ENCODE measurements at places on chromosomes 4 and X.
A peak's percentile ranks its signal among the peaks of the same experiment; 100 is the strongest.

DNA sequence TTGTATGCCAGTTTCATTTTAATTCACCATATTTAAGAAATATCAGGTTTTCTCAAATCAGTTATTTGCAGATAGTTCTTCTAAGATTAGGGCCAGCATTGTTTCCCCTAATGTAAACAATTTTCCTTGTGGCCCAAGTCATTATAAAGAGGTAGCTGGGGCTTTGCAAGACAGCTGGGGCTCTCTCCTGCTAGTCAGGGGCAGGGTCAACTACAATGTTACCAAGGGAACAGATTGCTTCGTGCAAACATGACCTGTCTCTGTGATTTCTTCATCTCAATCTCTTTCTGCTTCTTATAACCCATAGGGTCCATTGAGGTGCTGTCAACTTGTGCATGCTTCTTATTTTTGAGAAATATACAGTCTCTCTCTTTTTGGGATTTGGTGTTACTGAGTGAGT lies 12.1 kb downstream of the ARMCX6 start:
- no peak for DNase-seq

DNA sequence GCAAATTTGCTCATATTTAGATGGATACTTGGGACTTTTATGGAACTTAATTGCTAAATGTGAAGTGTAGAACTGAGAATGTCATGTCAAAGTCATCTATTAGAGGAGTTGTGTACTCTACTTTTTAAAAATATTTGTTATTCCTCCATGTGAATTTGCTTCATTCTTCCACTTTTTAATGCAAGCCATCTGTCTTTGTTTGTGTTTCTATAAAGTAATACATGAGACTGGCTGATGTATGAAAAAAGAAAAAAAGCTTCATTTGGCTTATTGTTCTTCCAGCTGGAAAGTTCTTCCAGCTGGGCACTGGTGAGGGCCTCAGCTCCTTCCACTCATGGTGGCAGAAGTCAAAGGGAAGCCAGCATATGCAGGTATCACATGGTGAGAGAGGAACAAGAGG lies 114.6 kb upstream of the GRID2 start:
- DNase-seq: no peak

- DNase-seq: no peak
Measured at GRCh38 chr4:108635070-108635655, 14.8 kb downstream of the RPL34 start.

GRCh38 chr4:54165011-54165410 lies 64.1 kb upstream of the PDGFRA start:
- DNase-seq: no peak

DNA sequence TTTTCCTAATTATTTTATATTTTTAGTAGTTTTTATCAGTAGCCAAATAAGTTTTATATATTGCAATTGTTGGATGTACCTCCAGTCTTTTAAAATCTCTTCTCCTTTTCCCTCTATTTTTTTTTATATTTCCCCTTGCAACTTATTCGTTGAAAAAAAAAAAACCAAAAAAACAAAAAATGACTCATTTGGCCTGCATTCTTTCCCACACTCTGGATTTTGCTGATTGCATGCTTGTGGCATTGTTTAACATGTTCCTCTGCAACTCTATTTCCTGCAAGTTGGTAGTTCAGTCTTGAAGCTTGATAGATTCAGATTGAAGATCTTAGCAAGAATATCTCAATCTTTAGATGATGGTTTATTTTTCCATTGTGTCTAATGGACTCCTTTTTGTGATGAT lies 260.6 kb upstream of the BOD1L1 start:
- peak; percentile 85 for DNase-seq

GRCh38 chr4:10015140-10015753 lies 6.0 kb downstream of the SLC2A9 start:
- no peak for DNase-seq

DNA sequence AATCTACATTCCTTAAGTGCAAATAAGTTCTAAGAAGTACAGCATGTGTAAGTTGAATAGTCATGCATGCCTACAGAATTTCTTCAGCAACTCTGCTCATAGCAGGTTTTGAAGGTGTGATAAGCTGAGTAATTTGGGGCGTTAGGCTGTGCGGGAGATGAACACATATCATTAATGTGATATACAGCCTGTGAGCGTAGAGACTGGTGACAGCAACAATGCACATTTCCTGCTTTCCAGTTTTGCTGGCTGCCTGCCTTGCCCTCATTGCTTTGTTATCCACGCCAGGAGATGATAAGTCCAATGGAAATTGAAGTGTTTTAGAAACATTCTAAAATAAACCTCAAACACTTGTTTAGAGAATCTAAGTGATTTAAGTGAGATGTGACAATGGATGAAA lies 1709.4 kb downstream of the ARAP2 start:
- DNase-seq: no peak

- DNase-seq: no peak
Measured at GRCh38 chr4:132646186-132646585, 502.9 kb upstream of the PCDH10 start.

- no peak for DNase-seq
Measured at GRCh38 chrX:69066021-69066757, 99.1 kb downstream of the PJA1 start.

DNA sequence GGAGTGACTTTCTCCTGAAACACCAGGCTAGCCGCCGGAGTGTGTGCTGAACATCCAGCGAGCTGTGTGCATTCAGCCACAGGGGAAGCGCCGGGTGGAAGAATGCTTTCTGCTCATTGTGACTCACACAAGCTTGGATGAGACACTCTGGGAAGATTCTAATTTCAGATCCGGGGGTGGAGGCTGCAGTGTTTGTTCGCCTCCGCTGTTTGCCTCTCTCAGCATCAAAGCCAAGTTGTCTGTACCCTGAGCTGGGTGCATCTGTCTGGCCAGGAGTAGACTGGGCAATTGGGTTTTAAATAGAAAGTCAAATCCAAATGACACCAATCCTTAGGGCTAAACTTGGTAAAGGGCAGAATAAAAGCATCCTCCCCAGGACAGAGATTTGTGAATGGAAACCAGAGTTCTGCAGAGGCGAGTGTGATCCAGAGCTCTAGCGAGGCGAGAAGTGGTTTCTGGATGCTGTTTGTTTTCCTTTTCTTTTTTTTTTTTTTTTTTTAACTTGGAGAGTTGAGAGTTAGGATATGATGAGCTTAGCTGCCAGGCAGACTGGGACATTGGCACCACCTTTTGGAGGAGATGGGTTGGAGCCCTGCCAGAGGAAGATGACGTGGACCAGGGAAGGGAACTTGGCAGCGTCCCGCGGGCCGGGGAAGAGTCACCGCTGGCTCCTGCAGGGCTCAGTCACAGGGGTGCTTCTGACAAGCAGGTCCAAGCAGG lies 196.0 kb upstream of the PSAPL1 start:
- DNase-seq: peak; percentile 86

GRCh38 chr4:149203256-149204001 lies 612.2 kb downstream of the IQCM start:
- DNase-seq: peak; percentile 25

DNA sequence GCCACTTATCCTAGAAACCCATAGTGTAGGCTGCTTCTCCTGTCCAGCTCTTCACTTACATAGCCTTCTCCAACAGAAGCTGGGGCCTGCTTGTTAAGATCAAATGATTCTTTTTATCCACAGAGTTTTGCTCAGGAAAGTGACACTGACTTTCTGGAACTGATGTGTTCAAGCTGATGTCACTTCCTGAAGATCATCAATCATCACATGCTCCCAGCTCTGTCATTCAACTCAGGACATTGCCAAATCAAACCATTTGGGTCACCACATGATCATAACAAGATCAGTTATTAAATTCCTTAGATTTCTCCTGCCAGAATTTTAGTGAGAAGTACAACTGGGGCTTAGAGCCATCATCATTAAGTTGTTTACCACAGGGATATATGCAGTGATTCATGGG lies 39.4 kb downstream of the GLRA3 start:
- DNase-seq: peak; percentile 4

DNA sequence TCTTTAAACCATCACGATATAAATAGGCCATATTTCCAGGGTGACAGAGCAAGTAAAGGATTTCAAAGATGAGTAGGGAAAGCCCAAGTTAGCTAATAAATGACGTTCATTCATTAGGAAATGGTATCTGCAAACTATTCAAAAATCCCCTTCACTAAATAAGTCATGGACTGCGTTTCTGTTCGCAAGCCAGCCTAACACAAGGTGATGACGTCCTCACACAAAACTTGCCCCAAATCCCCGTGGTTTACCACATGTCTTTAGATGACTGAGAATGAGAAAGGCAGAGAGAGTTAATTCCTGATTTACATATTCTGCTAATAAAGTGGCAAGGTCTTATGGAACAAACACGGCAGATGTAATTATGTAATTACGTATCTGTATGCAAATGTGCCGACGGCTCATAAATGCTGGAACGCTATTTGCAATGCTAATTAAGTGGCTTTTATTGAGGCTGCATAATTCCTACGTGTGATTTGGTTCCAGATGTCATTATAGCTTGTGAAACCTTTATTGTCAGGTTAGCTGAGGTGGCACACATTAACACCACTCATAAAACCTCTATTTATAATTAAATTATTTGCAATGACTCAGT lies 437.7 kb upstream of the FRG1 start:
- DNase-seq: no peak

DNA sequence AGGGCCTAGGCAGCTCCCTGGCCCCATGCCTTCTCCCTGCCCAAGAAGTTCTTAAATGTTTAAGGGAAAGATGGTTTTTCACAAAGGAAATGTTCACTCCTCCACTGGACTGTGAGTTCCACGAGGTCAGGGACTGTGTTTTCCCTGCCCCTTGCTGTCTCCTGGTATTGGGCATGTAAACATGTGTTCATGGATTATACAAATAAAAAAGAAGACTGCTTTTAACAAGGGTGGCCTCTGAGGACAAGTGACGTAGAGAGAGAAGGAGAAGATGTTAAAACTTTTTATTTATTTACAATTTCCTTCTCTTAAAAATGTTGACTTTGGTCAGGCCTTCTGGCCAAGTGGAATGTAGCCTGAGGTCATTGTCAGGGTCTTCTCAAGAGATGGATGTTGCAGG lies 66.0 kb downstream of the FHDC1 start:
- no peak for DNase-seq

- no peak for DNase-seq
Measured at GRCh38 chr4:182873726-182874125, 43.5 kb downstream of the DCTD start.

DNA sequence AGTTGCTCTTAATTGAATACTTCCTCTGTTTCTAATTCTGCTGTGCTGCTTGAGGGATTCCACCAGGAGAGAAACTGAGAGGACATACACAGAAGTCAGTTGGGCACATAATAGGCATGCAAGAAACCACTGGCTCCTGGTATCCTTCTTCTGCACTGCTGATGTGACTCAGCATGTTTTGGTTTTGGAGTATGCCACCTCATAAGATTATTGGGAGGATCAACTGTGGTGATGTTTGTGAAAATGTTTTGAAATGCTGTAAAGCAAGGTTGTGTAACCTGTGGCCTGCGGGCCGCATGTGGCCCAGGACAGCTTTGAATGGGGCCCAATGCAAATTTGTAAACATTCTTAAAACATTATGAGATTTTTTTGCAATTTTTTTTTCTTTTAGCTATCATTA lies 119.6 kb downstream of the GATB start:
- peak; percentile 59 for DNase-seq

DNA sequence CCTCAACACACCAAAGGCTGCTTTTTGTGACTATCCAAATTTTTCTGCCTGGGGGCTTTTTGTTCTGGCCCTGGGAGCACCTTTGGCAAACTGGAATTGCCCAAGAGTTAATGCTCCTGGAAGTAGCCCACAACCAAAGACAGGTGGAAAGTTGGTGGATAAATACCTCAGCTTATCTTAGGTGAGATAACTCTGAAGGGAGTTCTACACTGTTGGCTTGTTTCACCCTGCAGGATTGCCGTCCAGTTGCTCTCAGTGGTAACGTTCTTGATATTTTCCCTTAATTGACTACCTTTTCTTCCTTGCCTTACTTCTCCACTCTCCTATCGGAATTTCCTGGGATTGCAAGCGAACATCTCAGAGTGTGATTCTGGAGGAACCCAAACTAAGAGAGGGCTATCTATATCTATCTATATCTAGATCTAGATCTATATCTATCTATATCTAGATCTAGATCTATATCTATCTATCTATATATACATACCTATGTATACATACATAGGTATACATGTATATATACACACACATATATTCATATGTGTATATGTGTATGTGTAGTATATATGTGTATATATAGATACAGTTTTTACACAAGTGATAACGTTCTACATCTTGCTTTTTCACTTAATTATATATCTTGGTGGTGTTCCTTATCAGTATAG lies 82.6 kb upstream of the DHX15 start:
- DNase-seq: no peak

- DNase-seq: no peak
Measured at GRCh38 chr4:109155084-109155483, 147.4 kb downstream of the COL25A1 start.

GRCh38 chr4:58111818-58112217 lies 1001.6 kb upstream of the IGFBP7 start:
- no peak for DNase-seq

DNA sequence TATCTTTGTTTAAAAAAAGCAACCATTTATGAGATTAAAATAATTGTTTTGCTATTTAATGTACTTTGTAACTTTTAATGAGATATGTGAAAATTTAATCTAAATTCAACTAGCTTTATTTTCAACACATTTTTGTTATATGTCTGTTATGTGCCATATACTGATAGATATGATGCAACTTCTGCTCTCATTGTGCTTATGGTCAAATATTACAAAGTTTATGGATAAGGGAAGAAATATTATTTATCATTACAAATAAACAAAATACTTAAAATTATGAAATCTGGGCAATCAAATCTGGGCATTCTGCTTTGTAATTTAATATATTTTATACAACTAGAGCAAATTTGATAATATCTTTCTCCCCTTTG lies 40.0 kb downstream of the PCDH10 start:
- no peak for DNase-seq

GRCh38 chrX:2498781-2499302 lies 1.9 kb downstream of the DHRSX start:
- no peak for DNase-seq

DNA sequence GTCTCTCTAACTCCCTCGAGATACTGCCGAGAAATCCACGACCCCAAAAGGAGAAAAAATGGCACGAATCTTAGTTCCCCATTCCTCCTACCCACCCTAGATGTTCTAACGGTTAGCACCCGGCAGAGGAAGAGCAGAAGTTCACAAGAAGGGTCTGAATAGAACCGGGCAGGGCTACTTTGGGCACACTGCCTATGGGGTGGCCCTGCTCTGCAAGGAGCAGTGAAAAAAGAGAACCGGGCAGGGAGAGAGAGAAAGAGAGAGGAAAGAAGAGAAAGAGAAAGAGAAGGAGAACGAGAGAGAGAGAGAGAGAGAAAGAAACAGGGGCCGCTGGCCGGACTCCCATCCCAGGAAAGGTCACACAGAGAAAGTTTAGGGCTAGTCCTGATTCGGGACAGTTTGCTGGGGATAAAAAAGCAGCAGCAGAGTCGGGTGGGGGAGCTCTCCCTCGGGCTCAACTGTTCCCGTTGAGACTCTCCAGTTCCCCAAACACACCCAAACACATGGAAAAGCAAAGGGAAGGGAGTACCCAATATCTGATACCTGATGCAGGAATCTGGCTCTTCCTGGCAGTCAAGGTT lies 468 bp downstream of the GLA start:
- no peak for DNase-seq
